ENCODE measurements at places on chromosomes 4 and X.

DNA sequence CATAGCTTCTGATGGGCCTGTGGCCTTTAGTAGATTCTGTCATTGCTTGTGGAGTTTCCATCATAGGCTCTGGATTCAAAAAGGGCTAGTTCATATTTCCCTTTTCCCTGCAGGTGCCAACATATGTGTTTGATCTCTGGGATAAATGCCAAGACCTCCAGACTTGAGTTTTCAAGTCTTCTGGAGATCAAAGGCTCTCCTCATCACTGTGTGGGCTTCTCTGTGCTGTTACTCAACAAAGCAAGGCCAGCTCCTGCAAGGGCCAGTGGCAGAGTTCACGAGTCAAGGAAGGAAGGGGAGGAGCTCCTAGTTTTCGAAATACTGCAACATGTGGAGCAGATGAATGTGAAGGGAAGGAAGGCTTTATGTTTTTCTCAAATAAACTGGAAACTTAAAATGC is 62.7 kb upstream of the SCML1 start:
- peak; percentile 52 for DNase-seq

DNA sequence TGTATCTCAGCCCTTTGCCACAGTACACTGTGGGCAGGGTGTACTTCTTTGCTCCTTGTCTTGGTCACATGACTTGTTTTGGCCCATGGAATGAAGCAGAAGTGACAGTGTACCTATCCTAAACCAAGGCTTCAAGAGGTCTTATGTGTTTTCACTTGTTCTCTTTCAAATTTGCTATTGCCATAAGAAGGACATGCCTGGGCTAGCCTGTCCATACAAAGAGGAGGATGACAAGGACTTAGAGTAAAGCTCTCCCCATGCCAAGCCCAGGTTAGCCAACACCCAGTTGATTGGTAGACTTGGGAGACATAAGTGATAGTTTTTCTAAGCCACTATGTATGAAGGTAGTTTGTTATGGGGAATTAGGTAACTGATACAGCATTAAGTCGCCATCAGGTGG is 141.1 kb upstream of the MID1 start:
- DNase-seq: no peak

DNA sequence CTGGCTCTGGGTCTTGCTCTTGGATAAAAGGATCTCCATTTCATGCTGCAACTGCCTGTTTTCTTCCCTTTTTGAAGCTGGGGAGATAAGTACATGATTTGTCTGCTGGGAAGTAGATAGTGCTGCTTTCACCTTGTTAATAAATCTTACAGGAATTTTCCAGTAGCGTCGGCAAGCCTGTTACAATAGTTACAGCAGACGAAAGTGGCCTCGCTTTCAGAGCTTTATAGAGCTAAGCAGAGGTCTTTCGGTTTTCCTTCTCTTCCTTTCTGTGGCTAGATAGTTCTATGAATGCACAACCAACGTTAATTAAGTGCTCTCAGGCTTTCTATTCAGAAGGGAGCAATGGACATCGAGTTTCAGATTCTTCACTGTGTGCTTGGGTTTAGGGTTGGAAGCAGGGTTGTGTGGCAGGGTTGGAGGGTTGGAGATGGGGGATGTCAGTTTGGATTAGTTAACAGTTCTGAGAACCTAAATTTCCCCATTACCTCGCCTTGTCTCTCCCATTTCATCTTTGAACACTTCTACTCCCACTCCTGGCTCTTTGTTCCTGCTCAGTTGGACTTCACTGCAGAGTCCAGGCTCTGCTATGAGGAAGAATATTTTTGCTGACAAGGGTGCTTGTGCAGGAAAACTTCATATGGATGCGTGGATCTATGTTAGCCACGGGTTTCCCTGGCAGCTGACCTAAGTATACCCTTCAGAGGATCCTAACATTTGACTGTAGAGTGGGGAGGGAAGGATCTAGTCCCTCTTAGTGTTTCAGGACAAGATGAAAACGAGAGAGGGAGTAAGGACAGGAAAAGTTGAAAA is 237.9 kb downstream of the ARHGAP10 start:
- no peak for DNase-seq

DNA sequence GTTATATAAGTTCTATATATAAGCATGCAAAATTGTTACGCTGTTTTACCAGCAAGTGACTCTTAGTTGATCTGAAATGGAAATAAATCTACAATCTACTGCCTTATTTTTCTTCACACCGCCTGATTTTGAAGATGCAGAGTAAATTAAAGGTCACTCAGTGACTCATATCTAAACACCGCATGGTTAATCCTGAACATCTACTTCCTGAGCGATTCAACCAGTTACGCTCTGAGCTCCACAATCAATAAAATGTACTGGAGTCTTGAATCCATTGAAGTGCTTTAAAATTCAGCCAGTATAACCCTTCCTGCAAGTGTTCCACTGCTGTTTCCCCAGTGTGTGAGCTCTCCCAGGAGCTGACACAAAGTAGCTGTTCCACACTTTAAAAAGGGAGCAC is 192.8 kb downstream of the SLC7A11 start:
- peak; percentile 67 for DNase-seq

DNA sequence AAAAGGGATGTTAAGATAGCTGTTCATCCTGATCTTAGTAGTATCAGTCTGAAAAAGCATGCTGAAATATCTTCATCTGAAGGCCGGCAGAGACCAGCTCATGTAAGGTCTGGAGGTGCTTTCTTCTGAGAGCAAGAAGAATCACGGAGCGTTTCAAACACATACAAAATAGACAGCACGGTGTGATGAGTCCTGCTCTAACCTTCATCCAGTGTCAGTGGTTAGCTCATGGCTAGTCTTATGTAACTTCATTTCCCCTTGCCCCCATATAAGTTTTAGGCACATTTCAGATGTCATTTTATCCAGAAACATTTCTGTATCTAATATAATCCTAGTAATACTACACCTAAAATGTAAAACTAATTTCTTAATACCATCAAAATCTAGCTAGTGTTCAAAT is 27.8 kb downstream of the ADD1 start:
- DNase-seq: no peak

DNA sequence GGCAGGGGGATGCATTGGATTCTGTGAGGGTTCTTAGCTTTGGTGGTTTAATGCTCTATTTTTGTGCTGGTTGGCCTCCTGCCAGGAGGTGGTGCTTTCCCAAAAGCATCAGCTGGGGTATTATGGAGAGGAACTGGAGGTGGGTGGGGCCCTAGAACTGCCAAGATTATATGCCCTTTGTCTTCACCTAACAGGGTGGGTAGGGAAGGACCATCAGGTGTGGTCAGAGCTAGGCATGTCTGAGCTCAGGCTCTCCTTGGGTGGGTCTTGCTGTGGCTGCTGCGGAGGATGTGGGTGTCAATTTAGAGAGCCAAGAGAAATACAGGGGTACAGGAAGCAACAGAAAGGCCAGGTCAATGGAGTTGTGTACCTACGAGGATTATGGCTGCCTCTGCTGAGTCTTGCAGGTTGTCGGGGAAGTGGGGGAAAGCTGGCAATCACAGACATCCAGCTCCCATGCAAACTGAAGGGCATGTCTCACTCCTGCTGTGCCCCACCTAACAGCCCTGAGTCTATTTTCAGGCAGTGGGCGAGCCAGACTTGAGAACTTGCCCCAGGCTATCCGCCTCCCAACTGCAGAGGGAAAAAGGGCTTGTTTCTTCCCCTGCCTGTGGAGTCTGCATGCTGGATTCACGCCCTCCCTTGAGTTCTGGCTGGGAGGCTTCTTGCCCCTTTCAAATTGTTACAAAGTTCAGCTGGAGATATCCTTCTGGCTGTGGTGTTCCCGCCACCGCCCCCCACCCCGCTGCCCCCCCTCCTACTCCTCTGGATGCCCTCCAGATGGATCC is 212.0 kb downstream of the COMMD8 start:
- DNase-seq: no peak

DNA sequence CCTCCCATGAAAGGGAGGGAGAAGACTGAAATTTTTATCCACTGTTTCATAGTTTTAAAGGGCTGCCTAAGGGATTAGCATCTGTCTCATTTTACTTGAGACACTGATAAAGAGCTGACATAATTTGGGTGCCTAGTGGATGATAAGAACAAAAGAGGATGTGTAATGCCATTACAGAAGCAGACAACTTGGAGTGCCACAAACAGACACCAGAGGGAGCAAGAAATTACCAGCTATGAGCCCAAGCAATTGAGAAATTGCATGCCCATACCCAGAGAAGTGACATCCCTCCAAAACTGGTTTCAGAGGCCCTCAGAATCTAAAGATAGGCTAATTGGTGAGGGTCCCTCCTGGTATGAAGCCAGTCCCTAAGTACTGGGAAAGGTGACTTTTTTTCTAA is 38.5 kb upstream of the POU3F4 start:
- DNase-seq: peak; percentile 0

DNA sequence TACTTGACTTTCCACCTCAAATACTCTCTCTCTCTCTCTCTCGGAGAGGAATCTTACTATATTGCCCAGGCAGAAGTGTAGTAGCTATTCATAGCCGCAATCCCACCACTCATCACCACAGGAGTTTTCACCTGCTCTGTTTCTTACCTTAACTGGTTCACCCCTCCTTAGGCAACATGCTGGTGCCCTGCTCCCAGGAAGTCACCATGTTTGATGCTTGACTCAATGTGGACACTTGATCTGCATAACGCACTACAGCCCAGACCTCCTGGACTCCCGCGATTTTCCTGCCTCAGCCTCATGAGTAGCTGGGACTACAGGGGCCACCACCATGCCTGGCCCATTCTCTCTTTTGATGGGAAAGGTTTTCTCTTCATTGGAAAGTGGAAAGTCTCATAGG is 271.8 kb downstream of the FBXW7 start:
- no peak for DNase-seq

- peak; percentile 41 for DNase-seq
Measured at GRCh38 chr4:72432282-72432681, 136.7 kb downstream of the ADAMTS3 start.

- DNase-seq: no peak
Measured at GRCh38 chrX:155314260-155314659, 20.2 kb downstream of the CLIC2 start.

DNA sequence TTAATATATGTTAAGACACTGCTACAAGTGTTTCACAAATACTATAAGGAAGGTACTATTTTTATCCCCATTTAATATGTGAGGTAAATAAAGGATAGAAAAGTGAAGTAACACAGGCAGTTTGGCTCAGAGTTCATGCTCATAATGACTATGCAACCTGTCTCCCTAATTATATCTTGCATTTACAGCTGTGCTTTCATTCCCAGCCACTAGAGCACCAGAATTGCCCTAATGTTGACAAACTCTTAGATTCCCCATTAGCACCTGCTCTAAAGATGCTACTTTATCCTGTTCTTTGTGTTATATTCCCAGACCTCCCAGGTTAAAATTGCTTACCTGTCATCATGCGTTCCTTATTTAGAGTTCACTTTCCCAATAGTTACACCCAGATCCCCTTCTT is 833.6 kb downstream of the CCSER1 start:
- DNase-seq: no peak

DNA sequence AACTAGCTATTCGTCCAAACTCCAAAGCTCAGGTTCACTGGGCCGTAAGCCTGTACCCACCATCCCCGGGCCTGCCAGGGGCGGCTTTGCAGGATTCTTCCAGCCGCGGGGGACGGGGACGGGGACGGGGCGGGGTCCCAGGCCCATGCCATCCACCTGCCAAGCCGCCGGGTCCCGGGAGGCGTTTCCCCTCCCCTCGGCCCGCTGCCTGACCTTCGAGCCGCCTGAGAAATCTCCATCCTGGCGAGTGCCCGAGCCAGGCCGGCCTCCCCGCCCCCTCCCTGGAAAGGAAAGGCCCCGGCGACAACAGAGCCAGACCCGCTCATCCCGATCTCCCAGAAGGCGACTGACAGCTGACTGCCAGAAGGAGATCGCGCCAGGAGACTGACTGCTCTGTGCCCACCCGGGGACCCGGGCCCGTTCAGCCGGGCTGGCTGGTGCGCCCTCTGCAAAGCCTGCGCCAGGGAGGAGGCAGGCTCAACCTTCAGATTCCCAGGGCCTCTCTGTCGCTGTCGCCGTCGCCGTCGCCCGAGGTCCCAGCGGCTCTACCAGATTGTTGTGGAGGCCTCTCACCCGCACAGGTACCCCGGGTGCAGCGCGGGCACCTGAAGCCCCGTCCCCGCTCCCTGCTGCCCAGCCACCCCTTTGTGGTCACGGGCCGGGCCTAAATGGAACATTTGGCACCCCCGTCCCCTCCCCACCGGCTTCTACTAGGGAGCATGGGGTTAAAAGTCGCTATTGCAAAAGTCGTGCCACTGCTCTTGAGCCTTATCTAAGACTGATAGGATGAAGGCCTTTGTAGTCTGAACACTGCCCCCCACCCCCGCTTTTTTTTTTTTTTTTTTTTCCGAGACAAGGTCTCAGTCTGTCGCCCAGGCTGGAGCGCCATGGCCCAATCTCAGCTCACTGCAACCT is at the start of gene RGN:
TSS of gene RGN (plus strand) at position 315 of the 915 bp plus-strand sequence. CDS start 2,702 bp downstream, outside the sequence.
- no peak for DNase-seq

DNA sequence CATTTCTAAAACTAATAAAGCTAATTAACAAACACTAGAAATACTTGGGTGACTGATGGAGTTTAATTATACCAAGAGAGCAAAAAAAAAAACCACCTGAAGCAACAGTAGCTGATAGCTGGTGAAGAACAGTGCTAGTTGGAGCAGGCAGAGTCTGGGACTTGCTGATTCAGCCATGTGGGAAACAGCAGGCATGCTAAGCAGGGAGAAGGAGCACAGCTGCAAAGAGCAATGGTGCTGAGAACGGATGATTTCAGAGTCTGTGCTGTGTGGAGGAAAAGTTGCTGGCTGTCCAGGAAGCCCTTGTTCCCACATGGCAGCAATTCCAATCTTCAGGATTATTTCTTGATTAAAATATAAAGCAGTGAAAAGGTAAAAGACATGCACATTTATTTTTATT is 68.8 kb downstream of the NPY1R start:
- DNase-seq: no peak

DNA sequence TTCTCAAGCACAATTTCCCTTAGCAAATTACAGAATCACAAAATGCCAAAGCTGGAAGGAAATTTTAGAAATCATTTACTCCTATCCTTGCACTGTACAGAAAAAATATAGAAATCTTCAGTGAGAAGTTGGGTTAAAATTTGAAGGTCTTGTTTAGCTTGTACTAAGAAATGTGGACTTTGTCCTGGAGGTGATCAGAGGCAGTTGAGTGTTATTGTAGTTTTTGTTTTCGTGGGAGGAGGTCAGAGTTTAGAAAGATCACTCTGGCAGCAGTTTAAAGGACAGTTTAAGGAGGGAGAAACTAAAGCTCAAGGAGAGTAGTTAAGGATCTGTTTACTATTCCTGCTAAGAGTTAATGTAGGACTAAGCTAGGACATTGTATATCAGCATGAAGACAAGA is 54.4 kb upstream of the CXorf51B start:
- no peak for DNase-seq

GRCh38 chrX:2620576-2620975 is 70.5 kb upstream of the CD99 start:
- no peak for DNase-seq

- no peak for DNase-seq
Measured at GRCh38 chr4:173403051-173403450, 4.1 kb upstream of the SCRG1 start.

DNA sequence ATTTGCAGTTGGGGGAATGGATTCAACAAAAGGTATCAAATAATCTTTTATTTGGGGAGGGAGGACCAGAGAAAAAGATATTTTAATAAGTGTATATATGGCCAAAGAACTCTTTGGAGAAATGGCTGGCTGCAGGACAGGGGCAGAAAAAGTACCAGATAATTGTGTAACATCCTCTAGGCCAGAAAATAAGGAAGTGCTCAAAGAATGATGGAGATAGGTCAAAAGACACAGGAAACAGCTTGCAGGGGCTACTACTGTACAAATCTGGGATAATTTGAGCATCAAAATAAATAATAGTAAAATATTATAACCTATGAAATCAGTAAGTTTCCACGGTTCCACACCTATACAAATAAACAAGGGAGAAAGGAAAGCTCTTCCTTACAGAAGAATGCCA is 34.8 kb downstream of the KLHL5 start:
- DNase-seq: no peak
